Anterior cingulate cortex (tissue), 58 donors: ENCODE measurements at places on chromosomes 1 and 21.

DNA sequence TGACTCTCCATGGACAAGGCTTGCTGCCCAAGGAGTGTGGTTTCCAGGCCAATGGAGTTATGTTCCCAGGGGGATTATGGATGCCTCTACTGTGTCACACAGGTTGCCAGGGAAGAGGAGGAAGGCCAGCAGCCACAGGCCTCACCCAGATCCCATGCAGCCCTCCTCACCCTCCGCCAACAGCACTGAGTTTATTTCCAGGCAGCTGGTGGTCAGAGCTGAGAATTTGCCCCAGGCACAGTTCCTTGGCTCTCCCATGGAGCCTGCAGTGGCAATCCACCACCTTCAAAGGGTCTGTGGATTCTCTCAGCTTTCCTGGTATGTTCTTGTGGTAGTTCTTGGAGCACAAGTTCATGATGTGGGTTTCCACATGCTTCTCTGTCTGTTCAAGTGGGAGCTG, 79.2 kb downstream of the NTNG1 start:
- DNase-seq = no peak

DNA sequence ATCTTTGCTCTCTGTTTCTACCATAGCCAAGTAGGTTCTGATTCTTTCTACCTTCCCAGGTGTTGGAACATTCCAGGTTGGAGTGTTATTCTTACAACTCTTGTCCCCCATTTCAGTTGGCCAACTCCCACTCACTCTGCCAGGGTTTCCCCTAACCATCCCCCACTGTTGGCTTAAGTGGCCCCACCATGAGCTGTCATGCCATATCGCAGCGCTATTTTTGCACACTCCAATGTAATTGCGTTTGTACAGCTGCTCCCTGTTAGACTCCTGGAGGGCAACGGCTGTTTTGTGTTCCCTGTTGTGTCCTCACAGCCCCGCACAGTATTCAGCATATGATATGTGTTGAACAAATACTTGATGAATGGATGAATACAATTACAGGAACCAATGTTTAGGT, 117.7 kb upstream of the ETS2 start:
- no peak for DNase-seq

DNA sequence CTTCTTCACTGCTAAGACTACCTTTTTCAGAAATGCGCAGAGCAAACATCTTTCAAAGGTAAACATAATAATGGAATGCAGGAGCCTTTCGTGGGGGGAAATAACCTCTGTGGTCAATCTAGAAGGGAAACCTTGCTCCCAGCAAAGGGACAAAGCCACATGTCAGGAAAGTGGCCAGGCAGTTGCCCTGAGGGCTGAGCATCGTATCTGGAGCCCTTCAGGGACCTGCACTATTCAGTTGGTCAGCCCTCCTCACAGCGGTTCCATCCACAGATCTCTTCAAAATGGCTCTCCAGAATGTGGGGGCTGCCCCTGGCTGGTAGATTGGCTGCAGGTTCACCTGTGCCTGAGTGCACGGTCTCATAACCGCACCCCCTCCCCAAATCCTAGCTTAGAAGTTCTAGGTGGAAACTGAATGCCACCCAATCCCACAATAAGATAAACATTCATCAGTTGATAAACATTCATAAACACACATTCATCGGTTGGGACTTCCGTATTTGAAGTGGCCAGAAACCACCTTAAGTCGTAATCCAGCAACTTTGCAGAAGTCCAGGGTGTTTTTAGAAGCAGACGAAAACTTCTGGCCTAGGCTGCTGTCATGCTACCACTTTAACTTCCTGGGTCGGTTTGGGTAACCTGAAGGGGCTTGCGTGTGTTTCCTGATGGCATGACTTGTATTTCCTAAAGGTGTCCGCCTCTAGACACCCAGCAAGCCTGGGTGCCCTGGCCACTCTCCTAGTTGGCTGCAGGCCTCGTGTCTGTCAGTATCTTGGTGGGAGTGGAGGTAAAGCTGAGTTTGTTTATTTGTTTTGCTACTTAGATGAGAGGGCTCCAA, 50.5 kb downstream of the RASSF5 start:
- DNase-seq = no peak

DNA sequence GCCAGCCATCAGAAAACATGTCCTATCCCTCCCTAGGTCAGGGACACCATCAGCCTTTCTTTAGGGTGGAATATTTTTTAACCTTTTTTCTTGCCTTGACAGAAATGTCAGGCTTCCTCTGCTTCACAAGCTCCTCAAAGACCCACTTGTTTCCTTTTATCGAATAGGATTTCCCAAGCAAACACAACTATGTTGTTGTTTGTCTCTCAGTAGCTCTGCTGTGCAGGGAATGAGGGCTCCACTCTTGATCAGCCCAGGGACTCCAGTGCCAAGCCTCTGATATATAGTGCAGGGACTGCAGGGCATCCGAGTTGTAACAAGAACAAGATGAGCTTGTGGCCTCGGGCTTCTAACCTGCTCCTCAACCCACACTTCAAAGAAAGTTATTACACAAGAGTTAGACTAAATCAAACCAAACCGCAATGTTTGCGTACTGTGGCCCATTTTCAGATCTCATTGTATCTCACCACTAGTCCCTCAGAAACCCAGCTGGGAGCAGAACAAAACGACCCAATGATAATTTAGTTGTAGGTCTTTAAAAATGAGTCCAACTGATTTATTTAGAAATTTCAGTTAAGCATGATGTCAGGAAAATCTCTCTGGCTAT, 108.1 kb downstream of the ATG4C start:
- DNase-seq = no peak

DNA sequence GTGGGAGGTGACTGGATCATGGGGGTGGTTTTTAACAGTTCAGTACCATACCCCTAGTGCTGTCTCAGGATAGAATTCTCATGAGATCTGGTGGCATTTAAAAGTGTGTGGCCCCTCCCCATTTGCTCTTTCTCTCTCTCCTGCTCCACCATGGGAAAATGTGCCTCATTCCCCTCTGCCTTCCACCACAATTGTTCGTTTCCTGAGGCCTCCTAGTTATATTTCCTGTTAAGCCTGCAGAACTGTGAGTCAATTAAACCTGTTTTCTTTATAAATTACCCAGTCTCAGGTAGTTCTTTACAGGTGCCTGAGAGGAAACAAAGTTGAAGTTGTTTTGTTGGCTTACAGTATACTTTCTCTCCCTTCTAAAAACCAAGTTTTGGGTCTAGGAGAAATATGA, 23.1 kb upstream of the SLC22A15 start:
- no peak for DNase-seq

GRCh38 chr1:47433477-47434050, 4.3 kb upstream of the FOXD2 start:
- DNase-seq = no peak

DNA sequence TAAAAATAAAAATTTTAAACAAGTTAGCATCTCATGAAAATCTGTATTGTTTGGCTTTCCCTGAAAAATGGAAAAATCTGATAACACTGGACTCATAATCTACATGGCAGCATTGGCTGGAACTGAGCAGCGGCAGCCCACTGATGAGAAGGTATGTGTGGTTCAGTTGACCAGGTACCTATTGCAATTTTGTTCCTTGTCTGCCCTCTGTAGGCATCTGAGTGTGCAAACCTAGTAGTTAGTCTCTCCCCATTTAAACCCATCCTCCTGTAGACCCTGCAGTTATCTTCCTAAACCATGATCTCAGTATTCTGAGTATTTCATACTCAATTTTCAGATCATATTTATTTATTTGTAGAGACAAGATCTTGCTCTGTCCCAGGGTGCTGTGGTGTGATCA, 59.4 kb upstream of the SERBP1 start:
- DNase-seq = no peak

DNA sequence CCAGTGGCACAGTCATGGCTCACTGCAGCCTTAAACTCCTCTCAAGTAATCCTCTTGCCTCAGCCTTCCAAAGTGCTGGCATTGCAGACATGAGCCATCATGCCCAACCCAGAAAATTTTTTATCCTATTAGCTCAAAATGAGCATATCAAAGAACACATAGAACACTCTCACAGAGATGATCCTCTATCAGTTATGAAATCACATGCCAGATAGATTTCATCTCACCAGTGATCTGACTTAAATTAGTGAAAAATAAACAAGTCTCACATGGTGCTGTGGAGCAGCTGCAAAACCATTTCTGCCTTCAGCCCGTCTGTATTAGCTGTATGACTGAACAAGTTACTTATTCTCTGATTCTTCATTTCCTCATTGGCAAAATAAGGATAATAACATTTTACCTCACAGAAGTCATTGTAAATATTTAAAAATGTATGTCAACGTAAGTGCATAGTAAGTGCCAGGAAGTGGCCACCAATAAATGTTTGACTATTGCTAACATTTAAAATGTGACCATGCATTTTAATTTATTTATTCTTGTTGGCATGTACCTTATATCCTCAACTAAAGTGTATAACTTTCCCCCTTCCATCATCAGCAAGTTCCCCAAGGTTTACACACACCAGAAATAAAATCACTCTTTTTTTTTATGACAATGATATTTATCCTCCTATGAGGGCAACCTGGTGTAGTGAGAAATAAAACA, 29.0 kb upstream of the SLC19A2 start:
- DNase-seq = no peak

DNA sequence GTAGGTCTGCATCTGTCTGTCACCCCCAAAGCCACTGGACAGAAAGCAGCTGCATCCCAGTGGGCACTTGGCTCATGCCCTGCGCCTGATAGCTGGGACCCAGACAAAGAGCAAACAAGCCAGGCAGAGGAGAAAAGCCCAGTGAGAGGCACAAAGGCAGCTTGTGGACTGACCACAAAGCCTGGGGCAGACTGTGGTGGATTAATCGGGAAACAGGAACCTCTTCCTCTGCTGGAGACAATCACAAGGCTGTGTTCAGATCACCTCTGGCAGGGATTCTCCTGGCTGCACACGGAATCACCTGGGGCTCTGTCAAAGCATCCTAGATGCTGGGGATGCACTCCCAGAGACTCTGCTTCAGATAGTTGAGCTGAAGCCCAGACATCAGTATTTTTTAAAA, 15.2 kb upstream of the GJB5 start:
- DNase-seq = no peak

DNA sequence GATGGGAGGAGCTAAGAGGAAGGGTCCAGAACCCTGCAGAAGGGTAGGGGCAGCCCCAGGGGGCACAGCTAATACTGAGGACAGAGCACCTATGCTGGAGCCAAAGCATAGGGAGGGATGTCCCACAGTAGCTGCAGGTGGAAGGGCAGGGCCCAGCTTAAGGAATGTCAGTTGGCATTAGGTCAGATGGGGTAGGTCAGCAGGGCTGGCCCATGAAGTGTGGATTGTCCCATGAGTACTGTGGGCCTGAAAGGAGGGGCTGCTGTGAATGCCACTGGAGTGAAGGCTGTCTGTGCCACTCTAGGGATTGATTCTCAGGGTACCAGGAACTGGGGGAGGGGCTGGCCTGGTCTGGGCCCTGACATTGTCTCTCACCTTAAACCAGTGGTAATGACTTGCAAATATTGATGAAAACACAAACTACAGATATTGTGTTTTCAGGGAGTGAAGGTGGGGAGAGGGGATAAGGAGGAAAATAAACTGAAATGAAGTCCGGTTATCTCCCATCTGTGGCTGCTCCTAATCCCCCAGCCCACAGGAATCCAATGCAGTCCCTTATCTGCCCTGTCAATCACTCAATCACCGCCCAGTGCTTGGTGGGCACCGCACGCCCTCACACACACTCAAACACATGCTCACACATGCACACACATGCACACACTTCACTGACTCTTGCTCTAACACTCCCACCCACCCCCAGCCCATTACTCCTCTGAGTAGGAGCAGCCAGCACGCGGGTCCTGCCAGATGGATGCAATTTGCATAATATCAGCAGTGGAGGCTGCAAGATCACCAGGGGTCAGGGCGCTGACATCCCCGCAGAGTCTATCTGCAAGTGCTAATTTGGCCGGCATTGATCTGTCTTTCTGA, 27.8 kb downstream of the DMAP1 start:
- DNase-seq = no peak

- no peak for DNase-seq
These were observed 7.2 kb downstream of the RPRD2 start for GRCh38 chr1:150371110-150371509.

- DNase-seq = no peak
These were observed 55.3 kb downstream of the C8B start for GRCh38 chr1:56910441-56910985.

DNA sequence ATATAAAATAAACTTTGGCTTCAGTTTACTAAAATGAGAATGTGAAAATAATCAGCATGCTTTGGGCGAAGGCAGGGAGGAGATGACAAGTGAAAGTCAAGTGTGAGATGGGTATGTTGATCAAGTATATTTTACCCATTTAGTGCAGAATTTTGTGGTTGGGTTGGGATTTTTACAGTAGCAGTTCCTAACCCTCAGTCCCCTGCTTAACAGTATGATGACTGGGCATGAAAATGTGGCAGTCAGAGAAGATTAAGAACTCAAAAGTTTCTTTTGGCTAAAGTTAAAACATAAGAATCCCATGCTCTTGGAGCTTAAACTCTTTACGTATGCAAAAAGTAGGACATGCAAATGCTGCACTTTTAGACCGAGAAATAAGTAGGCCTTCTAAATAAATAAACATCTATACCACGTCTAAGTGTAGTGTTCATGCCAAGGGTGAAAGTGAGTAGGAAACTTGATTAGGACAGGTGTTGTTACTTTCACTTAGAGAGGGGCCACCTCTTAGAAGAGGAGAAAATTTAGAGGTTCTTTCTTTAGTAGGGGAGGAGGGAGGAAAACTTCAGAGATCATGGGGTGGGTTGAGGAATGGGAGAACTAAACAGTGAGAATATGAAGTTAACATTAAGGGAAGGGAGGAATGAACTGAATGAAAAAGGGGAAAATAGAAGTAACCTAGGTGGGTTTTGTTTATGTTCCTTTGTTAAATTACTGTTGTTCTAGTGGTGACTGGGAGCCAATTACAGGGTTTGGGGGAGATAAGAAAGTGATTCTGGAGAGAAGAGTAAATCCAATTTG, 127.8 kb downstream of the OSBPL9 start:
- no peak for DNase-seq

DNA sequence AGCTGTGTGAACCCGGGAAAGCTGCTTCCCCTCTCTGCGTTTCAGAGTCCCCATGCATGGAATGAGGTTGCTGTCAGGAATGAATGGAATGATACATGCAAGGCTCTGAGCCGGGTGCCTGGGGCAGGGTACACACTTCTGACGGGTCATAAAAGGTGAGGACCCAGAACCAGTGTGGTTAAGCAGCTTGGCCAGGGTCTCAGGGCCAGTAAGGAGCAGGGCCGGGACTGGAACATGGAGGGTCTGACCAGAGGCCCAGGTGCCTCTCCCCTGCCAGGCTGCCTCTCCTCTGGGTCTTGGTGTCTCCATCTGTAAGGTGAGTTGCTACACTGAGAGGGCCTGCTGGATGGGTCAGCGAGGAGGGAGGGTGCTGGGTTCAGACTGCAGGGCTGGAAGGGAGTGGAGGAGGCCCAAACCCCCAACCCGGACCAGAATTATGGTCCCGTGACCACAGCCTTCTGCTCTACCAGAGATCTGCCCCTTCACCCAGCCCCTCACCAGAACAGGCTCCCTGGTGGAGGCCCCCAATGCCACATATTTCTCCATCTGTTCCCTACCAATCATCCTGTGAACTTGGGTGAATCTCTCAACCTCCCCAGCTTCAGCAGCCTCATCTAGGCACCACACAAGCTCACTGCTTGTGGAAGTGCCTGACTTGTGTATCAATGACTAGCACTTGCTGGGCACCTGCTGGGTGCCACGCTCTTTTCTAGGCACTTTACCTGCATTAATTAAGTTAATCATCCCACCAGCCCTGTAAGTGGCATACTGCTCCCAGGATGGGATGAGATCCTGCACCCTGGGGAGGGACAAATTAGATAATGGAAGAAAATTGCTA, 16.2 kb upstream of the LRP8 start:
- DNase-seq = no peak
